Astrocyte (in vitro differentiated cells and primary cell): ENCODE measurements at places on chromosomes 5 and 9.

- no peak for DNase-seq
Observed at GRCh38 chr9:78038620-78039300, 7.1 kb upstream of the GNAQ start.

DNA sequence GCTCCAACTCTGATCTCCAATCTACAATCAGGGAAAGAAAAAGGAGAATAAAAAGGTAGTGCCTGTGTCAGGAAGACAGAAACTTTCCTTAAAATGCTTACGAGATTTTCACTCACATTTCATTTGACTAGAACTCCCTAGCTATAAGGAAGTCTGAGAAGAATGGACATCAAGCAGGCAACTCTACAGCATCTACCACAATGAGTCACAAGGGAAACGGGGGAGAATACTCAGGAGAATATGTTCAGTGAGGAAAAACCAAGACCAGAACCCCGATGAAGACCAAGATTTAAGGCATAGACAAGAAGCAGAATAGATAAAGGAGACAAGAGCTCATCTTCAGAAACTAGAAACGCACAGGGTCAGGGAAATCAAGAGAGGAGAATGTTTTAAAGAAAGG lies 9.0 kb upstream of the SETD9 start:
- peak; percentile 20 for DNase-seq

- DNase-seq, result peak; percentile 75
Observed at GRCh38 chr9:8660383-8660782, 860.8 kb upstream of the DMAC1 start.

GRCh38 chr9:86454701-86455615 lies 100.7 kb upstream of the TUT7 start:
- peak; percentile 52 for DNase-seq

GRCh38 chr5:127355337-127355736 lies 64.7 kb downstream of the MEGF10 start:
- no peak for DNase-seq

GRCh38 chr5:126976520-126977172 lies 53.7 kb downstream of the MARCHF3 start:
- DNase-seq, result no peak

- DNase-seq, result no peak
Observed at GRCh38 chr5:57749396-57749795, 266.8 kb upstream of the ACTBL2 start.

- no peak for DNase-seq
Observed at GRCh38 chr5:60584304-60584703, 115.7 kb downstream of the DEPDC1B start.

DNA sequence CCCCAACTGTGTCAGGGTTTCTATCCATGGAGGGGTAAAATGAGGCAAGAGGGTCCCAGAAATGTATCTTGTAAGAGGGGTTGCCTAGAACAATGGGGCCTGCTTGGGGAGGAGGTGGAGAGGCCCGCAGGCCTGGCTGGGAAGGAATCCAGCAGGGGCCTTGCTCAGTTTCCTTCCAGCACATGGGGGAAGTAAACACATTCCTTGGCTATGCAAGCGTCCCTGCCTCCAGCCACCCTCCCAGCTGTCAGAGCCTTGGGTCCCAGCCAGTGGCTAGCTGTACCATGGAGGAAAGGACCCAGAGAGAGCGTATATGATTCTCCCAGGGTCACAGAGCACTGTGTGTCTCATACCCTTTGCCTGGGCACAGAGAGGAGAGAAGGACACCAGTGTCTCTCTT lies 71.1 kb upstream of the IL17B start:
- DNase-seq, result peak; percentile 74

GRCh38 chr9:111937301-111937700 lies 40.7 kb downstream of the UGCG start:
- no peak for DNase-seq

DNA sequence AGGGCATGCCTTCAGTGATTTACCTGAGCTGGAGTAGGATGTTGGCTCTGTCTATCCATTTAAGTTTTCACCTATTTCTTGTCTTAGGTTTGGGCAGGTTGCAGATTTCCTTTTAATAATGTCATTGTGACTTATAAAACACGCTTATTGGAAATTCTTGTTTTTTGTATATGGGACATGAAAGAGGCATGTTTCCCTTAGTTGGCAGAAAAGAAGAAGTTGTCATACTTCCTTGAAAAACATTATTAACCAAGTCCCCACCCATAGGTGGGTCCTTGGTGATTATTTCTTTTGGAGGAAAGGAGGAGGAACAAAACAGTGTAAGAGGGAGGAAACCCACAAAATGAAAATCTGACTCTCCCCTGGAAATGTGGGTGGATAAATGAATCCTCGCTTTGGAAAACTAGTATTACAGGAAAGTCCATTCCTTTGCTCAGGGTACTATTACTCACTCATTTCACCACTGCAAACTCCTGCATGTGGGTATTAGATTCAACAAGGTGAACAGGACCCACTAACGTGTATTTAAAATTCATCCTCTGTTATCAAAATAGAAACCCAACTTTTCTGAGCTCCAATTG lies 9.3 kb downstream of the CER1 start:
- DNase-seq, result no peak

DNA sequence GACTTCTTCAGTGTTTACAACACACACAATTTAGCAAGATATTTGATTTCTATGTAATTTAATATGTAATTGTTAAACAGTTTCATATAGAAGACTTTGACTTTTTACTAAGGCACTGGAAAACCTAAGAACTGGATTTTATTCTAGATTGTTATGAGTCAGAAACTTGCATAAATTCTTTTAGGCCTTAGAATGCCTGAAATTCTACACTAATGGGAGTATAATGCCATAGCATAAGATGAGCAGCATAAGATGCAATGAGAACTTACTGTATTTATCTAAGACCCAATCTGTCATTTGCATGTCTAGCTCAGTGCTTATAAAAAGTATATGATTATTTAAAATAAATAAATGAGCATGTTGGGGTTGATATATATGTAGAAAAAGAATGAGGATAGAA lies 285.2 kb downstream of the CDH12 start:
- no peak for DNase-seq

DNA sequence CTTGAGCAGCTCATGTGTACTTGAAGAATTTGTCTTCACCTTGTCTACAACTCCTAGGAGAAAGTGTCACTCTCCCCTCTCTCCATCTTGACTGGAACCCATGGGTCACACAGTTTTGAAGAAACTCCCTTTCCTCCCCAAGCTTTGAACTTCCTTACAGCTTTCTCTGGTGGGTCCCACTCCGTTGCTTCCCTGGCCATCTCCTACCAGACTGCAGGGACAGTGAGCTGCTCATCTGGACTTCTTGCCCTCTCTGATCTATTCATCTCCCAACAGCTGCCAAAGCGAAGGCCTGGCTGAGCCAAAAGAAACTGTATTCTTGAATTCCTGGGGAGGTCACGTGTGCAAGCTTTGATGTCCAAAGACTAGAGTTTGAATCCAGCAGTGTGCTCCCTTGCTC lies 22.7 kb upstream of the CXCL14 start:
- DNase-seq, result no peak

DNA sequence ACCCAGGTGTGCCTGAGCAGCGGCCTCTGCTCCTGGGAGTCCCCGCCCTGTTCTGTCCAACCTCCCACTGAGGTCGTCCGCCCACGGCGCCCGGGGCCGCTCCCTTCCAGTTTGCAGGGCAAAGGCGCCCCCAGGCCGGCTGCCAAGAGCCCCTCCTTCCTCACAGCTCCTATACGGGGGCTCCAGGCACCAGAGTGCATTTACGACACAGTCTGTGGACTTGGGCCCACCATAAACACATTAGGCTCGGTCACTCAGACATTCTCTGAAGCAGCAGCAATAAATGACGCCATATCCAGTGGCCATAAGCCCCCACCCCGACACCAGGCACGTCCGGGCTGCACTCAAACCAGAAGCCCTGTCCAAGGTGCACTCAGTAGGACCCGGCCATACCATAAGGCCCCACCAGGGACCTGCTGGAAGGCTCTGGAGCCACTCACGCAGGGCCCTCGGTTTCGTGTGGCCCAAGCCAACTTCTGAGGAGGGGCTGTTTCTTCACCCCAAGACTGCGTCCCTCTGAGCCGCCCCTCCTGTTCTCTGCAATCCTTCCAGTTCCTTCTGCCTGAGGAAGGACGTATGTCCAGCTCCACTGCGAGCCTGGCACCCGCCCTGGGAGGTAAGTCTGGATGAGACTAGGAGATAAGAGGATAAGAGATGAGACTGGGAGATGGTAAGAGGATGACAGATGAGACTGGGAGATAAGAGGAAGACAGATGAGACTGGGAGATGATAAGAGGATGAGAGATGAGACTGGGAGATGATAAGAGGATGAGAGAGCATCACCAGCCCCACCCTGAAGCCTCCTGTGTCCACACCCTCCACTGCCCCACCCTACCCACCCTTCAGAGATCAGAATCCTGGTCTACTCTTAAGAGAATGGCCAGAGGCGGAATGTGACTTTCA lies 26.7 kb downstream of the SLC6A18 start:
- no peak for DNase-seq

GRCh38 chr9:101840694-101841188 lies 102.3 kb upstream of the GRIN3A start:
- no peak for DNase-seq

- no peak for DNase-seq
Observed at GRCh38 chr5:75510836-75511434, 494 bp downstream of the CERT1 start.

GRCh38 chr9:7366121-7366520 lies 433.5 kb downstream of the DMAC1 start:
- DNase-seq, result no peak

- DNase-seq, result no peak
Observed at GRCh38 chr5:23396346-23396745, 111.1 kb upstream of the PRDM9 start.

GRCh38 chr5:174951151-174951780 lies 226.9 kb downstream of the MSX2 start:
- DNase-seq, result peak; percentile 52

DNA sequence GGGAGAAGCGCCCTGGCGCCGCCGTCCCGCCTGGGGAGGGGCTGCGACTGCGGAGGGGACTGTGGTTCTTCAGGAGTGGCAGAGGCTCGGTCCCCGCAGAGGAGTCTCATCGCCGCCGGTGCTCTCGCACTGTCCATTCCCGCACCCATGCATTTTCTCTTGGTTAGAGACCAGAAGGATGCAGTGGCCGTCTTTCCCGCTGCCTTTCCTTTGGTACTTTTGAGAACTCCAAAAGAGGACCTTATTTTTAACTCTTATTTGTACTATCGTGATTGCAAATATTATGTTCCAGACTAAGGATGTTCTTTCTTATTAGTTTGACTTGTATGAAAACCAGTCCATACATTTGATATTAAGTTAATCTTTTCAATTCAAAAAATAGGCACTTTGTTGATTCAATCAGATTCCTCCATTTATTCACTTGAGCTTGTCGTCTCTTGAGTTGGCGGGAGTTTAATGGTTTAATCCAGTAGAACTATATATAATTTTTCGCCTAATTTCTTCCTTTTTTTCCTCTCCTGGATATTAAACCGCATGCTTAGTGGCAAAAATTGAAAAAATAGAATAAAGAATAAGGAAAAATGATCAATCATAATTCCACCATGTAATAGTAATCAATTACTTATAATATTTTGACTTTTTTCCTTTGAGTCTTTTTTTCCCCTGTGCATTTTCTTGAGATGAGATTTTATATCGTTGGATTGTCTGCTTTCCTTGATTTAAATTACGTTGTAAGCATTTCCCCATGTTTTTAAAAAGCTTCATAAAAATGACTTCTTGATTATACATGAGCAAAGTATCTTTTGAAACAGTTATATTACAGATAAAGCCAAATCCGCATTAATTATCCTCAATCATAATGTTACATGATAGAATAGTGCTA lies 861 bp downstream of the ZFYVE16 start:
- DNase-seq, result peak; percentile 35

- DNase-seq, result no peak
Observed at GRCh38 chr5:172939071-172939470, 20.2 kb upstream of the RPL26L1 start.

- no peak for DNase-seq
Observed at GRCh38 chr5:42880496-42881150, 68.9 kb upstream of the SELENOP start.
